Glutamatergic neuron (in vitro differentiated cells): ENCODE measurements at places on chromosomes 11 and 22. TPM values are rescaled to one million over a fixed set of nuclear protein-coding genes. Genes with fewer than 3 reads are reported as not detected.

TTC38 gene
- 12.5 TPM for total RNA-seq

SLC37A4 gene
- 21.2 TPM for total RNA-seq

TRIM66 gene
- total RNA-seq: 59.5 TPM

APOL5 gene
- total RNA-seq: not detected

PKNOX2 gene
- 8.7 TPM for total RNA-seq
